H1 (cell line): ENCODE measurements at places on chromosomes 5 and 9. TPM values are rescaled to one million over a fixed set of nuclear protein-coding genes. Genes with fewer than 3 reads are reported as not detected.
A peak's percentile ranks its signal among the peaks of the same experiment; 100 is the strongest.

DNA sequence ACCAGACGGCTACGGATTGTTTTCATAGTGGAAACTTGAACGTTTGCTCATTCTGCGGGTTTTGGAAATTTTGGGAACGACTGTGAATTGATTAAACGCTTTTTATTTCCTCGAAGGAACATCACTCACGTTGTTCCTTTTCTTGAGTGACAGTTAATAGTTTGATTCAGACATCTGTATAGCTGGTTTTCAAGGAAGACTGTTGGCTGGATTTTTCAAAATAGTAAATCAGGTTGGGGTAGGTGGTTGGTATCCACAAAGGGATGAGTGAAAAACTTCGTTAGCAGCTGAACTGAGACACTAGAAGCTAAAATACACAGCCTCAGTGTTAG is 1.1 kb downstream of the TGFBR1 start:
- peak overlapping the region; percentile 92 for H3K4me3 ChIP-seq
- no peak for DNase-seq
- H3K4me1 ChIP-seq, result peaks cover 3% of the 10 kb centered on the region; the same call in 1 of the 2 replicates
- H3K27me3 ChIP-seq, result no peaks in the 10 kb centered on the region
- H3K36me3 ChIP-seq, result no peaks in the 10 kb centered on the region
- H3K27ac ChIP-seq, result peak overlapping the region; percentile 51; the same call in 1 of the 2 replicates

DNA sequence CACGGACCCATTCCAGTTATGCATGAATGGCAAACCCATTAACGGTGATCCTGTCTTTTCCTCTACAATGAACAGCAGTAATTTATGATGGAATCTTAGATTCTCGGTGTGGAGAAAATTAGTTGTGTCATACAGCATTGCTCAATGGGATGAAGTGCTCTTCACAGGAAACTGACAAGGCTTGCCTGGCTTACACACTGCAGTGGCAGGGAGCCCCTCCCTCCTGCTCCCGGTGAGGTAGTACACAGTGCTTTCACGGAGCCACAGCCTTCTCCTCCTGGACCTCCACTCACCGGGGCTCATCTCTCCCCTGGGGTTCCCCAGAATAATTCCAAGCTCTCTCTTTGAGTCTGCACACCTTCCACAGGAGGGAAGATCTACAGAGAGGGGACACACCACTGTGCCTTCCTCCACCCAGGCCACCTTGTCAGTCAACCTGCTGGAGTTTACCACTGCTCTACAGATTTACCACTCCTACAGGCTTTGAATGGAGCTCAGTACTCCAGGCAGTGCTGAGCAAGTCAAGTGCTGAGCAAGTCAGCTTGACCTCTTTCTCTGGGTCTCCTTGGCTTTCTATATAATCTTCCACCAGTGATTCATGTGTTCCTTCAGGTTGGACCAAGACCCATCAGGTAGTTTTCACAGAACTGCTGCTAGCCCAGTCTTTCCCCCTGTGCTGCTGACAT is 59.1 kb upstream of the TBC1D2 start:
- H3K36me3 ChIP-seq, result no peaks in the 10 kb centered on the region; the same call in 1 of the 2 replicates
- no peak overlapping the region for H3K27ac ChIP-seq
- H3K4me3 ChIP-seq, result no peak overlapping the region
- DNase-seq, result no peak

- no peaks in the 10 kb centered on the region for H3K4me1 ChIP-seq
- no peaks in the 10 kb centered on the region for H3K36me3 ChIP-seq
- H3K27me3 ChIP-seq, result peaks cover 10% of the 10 kb centered on the region
- H3K4me3 ChIP-seq, result no peak overlapping the region
Observed at GRCh38 chr9:93132287-93132927, 1.6 kb downstream of the NINJ1 start.

DNA sequence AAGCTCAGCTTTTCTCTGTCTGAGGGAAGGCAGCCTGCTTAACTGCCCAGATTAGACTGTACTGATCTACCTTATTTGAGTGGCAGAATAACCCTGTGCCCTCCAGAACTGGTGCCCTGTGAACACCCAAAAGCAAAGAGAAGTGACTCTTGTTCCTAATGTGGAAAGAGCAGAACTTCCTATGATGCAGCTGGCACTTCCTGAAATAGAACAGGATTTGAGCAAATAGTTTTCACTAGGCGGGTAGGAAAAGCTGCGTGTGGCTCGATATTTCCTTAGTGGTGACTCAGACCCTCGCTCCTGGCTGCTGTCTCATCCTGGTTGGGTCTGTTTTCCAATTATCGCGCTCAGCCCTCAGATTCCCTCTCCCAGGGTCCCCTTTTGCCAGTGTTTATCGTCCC is 89.9 kb downstream of the SH3TC2 start:
- H3K4me1 ChIP-seq, result no peaks in the 10 kb centered on the region; the same call in 1 of the 2 replicates
- H3K4me3 ChIP-seq, result no peak overlapping the region
- no peaks in the 10 kb centered on the region for H3K27me3 ChIP-seq

DNA sequence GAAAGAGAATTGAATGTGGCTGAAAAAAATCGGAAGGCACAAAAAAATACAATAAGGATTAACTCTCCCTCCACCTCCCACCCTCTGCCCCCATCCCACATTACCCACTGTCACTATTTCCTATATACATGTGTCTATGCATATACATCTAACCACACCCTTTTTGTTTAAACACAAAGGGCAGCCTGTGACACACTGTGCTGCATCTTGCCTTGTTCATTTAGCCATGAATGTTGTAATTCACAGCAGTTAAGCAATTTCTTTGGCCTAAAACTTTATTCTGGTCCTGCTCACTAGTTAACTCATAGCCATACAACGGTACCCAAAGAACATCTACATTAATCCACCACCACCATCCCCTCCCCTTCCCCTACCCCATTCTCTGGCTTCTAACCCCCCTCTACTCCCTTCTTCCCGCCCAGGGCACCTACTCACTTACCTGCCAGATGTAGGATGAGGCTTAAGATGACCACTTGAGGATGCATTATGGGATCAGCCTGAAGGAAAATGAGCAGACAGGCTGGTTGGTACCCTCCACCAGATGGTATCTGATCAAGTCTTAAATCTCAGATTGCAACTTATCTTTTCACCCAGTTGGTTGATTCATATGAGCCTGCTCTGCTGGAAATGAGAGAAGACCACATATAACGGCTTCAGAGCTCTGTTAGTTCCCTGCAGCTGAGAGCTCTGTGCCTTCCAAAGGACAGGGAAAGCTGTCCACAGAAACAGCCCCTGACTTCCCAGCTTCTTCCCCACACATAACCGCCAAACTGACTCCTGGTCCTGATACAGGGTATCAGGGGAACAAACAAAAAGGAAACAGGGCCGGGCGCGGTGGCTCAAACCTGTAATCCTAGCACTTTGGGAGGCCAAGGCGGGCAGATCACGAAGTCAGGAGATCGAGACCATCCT is 1.2 kb downstream of the HAVCR1 start:
- H3K36me3 ChIP-seq, result no peaks in the 10 kb centered on the region
- H3K27ac ChIP-seq, result no peak overlapping the region
- DNase-seq, result no peak

PCDHB13 gene
- 1.1 and 1.4 TPM in 2 replicates for total RNA-seq

PTGDS gene
- 2.2 and 2.3 TPM in 2 replicates for total RNA-seq

INSL4 gene
- not detected in 2 replicates for total RNA-seq

MYORG gene
- 5.0 and 5.9 TPM in 2 replicates for total RNA-seq
